Left cardiac atrium (tissue), 4 donors: ENCODE measurements at places on chromosomes 12 and 14. TPM values are rescaled to one million over a fixed set of nuclear protein-coding genes. Genes with fewer than 3 reads are reported as not detected.

- peak; percentile 90 for DNase-seq
Measured at GRCh38 chr12:57089271-57090245, 644 bp downstream of the NAB2 start.

GRCh38 chr12:2959192-2959504 lies at the start of gene TEAD4:
TSS of gene TEAD4 (plus strand) at chr12:2959397.
- DNase-seq = peak; percentile 82

- DNase-seq = no peak
Measured at GRCh38 chr14:101150039-101150610, 246.6 kb upstream of the RTL1 start.

L2HGDH gene
- 8.8 TPM for total RNA-seq

IFNG gene
- not detected for total RNA-seq

DNA sequence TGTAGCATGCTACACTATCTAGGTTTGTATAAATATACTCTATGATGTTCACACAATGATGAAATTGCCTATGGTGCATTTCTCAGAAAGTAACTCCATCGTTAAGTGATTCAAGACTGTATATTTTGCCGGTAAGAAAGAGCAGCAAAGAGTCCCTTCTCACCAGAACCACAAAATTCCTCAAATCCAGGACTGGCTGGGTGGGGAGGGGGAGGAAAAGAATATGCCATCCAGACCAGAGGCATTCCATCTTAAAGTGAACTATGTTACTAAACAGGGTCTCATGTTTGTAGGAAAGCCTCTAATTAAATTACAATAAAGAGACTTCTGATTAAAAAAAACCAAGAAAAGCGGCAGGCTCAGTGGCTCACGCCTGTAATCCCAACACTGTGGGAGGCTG lies 11.5 kb downstream of the UBE2N start:
- DNase-seq = no peak

DNA sequence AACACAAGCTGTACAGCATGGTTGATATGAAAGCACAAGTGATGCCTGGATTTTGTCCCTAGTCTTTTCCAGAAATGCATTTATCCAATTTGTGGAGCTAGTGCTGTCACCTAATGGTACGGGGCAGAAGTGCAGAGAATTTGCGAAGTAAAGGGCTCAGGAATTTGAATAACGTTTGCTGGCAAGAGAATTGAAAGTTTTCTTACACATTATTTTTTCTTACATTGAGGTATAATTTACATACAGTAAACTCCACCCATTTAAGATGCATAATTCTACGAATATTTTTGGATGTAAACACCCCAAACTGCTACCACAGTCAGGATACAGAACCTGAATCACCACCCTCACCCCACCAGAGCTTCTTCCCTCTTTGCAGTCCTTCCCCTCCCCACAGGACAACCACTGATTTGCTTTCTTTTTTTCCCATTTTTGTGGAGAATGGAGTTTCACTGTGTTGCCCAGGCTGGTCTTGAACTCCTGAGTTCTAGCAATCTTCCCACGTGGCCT lies 3.5 kb downstream of the AICDA start:
- no peak for DNase-seq

DNA sequence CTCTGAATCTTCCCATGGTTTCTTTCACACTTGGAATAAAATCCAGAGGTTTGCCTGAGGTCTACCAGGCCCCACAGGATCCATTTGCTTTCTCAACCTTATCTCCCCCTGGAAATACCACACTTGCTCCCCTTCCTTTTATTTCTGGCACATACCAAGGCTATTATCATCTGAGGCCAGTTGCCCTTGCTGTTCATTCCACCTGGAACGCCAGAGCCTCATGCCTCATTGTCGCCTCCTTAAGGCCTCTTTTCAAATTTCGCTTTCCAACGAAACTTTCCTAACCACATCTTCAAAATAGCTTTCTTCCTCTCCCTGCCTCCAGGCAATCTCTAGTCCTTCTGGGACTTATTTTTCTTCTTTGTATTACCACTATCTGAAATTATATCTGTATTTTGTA lies 11.2 kb upstream of the LRIG3 start:
- DNase-seq = no peak

LRR1 gene
- total RNA-seq = 7.4 TPM

DNA sequence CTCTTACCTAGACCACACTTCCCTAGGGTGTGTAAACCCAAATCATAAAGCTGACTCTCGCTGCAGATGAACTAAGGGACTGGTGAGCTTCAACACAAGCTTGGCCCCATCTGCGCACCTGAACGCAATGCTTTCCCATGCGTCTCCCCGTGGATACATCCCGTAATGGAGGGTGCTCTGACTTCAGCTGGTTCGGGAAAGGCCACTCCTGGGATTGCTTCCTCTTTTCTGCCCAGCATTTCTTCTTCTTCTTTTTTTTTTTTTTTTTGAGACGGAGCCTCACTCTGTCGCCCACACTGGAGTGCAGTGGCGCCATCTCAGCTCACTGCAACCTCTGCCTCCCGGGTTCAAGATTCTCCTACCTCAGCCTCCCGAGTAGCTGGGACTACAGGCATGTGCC lies 27.7 kb upstream of the ETFBKMT start:
- no peak for DNase-seq

GRCh38 chr12:103546959-103547358 lies 40.1 kb upstream of the STAB2 start:
- DNase-seq = no peak

DNA sequence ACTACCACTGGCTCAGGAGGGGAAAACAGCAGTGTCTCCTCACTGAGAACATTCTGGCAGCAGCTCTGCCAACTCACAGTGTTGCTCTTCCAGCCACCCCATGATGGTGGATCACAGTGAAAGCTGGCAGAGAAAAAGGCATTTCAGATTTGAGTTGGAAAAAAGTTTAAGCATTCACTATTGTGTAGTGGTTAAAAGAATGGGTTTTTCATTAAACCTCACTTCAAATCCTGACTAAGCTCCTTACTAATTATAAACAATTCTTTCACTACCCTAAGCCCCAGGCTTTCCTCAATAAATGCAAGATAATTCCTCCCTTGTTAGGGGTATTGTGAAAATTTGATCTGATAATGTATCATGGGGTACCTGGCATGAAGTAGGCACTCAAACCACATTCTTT lies 518.1 kb downstream of the SNAPC1 start:
- no peak for DNase-seq

DNA sequence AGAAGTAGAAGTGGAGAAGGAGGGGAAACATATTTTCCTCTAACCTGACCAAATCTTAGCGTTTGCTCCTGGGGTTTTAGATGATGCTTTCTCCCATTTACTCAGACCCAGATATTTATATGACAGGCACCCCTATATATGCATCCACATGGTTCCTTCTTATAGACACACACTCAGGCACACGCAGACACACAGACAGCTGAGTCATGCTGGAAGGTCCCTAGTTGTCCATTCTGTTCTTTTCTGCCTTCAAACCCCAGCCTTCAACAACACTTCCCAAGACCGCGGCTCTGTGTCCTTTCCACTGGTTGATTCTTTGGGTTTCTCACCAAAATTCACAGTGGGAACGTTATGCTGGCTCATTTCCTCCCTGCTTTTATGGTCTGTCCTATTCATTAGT lies 52.1 kb downstream of the HSPB8 start:
- DNase-seq = no peak

DNA sequence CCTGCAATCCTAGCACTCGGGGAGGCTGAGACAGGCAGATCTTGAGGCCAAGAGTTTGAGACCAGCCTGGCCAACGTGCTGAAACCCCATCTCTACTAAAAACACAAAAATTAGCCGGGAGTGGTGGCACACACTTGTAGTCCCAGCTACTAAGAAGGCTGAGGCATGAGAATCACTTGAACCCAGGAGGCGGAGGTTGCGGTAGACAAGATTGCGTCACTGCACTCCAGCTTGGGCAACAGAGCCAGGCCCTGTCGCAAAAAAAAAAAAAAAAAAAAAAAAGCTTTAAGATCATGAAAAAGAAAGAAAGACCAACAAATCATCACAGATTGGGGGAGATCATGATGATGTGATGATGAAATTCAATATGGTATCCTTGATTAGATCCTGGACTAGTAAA lies 30.6 kb downstream of the WDR89 start:
- DNase-seq = no peak

- DNase-seq = no peak
Measured at GRCh38 chr14:89807892-89808291, 146.6 kb downstream of the EFCAB11 start.

GARIN6 gene
- not detected for total RNA-seq

- no peak for DNase-seq
Measured at GRCh38 chr12:1302201-1302870, 292.0 kb downstream of the FBXL14 start.

DNA sequence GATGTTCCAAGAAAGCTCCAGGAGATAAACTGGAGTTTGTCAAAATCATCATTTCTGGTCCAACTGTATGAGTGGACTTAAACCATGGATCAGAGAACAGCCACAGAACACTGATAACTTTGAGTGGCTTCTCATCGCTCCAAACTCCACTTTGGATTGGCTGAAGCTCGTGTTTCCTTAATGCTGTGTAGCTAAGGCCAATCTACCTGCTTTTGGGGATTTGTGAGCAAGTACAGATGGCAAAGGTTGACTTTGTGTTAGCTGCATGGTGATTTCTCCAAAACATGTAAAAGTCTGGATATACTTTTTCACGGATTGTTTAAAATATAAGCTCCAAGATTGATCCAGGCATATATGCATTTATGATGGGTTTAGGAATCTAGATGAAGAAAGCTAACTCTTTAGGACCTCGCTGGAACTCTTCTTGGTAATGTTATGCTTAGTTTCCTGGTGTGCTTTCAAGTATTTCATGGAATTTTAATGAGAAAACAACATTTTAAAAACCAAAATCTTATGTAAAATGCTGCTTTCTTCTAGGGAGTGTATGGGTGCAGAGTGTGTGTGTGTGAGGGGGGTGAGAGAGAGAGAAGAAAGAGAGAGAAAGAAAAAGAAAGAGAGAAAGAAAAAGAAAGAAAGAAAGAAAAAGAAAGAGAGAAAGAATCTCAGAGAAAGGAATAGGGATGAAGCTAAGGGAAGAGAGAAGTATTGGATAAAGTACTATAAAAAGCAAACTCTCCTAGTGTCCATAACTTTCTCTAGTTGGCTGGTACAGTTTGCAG lies 11.6 kb upstream of the PAX9 start:
- DNase-seq = no peak

SDSL gene
- 7.0 TPM for total RNA-seq

DNA sequence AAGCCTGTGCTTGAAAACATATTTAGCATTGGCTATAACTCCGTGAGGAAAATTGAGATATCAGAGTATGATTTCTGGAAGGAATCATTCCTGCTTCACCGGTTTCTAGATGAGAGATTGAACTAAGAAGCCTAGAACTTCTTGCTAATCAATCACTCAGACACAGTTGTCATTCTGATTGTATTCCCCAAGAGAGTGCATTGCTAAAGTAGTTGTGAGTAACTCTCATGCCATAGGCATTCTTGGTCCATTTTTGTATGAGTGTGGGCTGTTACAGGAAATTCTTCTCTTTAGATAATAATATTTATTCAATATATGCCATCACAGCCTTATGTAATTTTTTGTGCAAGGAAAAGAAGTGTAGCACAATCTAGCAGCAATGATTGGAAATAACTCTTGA lies 893.3 kb upstream of the MDGA2 start:
- no peak for DNase-seq

DNA sequence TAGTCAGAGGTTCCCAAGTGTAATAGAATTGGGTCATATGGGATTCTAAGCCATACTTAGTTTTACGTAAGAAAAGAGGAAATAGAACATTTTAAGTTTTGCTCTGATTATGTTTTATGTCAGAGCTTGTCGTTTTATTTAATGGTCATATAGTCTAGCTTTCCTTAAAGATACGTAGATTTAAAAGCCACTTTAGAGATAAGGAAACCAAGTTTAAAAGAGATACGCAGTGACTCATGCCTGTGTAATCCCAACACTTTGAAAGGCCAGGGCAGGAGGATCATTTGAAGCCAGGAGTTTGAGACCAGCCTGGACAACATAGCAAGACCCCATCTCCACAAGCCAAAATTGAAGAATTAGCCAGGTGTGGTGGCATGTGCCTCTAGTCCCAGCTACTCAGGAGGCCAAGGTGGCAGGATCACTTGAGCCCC lies 19.5 kb downstream of the MAPK1IP1L start:
- DNase-seq = no peak

DNA sequence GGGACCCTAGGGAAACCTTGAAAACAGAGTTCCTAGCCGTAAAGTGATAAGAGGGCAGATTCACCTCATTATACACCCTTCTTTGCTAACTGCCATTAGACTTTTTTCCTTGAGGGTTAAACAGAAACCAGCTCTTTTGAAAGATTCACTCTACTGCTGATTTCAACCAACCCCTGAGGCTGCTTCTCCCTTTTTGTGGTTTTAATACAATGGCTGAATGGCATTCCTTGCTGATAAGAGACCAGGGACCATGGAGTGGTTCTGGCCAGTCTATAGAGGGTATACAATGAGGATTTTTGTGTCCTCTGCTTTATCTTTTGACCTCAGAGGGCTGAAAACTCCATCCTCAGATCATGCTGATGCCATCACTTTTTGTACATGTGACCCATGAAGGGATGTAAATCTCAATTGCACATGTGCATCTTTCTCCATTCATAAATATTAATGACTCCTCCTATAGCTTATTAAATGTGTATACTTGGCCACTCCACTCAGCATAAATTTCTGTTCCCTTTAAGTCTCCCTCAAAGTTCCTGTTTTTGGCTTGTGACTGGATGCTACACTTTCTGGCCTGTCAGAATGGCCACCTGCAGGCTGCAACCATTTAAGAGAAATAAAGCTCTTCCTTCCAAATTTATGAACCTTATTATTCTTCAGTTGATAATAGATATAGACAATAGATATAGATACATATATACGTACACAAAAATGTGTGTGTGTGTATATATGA lies 233.8 kb upstream of the SEL1L start:
- DNase-seq = no peak

DNA sequence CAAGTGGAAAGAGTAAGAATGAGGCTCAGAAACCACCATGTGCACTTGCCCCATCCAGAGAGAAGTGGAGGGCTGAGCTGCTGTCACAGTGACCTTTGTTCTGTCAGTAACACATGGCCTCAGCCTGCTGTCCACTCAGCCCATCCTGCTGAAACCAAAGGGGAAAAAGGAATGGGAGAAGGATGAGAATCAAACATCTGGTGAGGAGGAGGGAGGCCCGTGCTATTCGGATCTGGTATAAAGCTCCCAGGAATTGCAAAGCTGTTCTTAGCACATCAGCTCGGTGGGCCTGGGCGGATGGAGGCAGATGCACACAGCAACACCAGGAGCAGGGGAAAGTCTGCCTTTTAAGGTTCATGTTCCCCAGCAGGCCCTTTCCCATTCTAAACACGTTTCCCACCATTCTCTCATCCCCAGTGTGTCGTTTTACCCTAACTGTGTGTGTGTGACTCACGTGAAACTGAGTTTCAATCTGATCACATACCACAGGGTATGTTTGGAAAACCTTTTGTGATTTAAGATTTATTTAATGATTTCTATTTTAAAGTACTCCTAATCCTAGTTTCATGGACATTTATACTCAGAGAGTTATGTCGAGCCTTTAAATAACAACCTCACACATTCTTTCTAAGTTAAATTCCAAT lies 36.8 kb downstream of the RTRAF start:
- no peak for DNase-seq

CCDC197 gene
- not detected for total RNA-seq

DNA sequence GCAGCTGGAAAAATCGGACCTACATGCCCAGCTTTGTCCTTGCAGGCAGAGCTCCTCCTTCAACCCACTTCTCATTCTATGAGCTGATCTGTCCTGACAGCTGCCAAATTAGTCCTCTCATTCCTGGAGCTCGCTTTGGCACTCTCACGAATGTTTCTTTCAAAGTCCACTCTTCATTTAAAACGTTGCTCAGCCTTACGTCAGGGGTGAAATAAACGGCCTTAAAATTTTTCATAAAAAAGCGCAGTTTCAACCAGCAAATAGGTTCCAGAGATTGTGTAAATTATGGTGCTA lies 120.9 kb upstream of the HIF1A start:
- no peak for DNase-seq

DPY19L2 gene
- 35.3 TPM for total RNA-seq
